M059J (cell line): ENCODE measurements at places on chromosomes 2 and 18.

DNA sequence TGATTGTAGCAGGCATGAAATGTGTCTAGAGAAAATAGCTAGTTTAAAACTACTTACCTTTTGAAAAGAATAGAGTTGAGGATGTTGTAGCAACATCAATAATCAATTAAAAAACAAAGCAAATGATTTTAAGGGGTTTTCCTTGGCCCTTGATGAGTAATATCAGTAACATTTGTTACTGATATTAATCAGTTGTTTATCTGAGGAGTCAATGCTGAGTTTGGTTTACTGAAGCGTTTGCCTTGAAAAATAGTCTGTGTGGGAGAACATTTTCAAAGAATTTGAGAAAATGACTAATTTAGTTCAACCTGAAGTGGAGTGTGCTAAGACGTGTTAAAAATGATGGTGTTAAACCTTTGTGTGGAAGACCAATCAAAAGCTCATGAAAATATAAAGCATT, 9.3 kb downstream of the PTH2R start:
- DNase-seq = no peak

GRCh38 chr2:191234376-191234775, 10.8 kb upstream of the MYO1B start:
- no peak for DNase-seq

DNA sequence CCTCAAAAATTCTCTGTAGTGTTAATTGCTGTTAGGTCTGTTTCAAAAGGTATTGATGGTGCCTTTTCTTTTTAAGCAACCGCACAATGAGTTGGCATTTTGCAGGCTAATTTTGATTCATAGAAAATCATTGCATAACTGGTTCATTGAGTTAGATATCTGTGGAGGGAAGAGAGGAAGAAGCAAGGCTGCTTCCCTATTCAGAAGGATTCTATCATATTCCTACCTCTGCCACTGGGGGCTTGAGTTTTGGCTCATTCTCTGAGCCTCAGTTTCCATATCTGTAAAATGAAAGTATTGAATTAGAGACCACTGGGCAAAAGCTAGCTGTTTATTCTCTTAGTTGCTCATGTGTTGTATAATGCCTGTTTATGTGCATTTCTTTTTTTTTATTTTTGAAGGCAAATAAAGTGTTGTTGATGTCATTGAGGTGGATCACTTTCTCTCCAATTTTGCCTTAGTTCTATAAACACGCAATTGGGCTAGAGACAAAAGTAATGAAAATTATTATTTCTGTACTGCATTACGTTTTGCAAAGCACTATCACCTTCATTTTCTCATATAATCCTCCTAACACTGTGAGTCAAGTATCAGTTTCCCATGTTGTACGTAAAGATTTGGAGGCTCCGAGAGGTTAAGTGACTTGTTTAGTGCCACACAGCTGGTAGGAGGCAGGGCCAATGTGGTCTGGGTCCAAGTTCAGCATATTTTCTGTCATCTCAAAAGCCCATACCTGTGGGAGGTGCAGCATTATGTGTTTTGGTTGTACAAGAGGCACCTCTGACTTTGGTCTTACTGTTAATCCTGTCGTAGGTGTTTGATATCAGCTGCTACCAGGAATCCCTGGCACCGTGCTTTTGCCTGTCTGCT, 5.9 kb downstream of the TRIB2 start:
- no peak for DNase-seq

DNA sequence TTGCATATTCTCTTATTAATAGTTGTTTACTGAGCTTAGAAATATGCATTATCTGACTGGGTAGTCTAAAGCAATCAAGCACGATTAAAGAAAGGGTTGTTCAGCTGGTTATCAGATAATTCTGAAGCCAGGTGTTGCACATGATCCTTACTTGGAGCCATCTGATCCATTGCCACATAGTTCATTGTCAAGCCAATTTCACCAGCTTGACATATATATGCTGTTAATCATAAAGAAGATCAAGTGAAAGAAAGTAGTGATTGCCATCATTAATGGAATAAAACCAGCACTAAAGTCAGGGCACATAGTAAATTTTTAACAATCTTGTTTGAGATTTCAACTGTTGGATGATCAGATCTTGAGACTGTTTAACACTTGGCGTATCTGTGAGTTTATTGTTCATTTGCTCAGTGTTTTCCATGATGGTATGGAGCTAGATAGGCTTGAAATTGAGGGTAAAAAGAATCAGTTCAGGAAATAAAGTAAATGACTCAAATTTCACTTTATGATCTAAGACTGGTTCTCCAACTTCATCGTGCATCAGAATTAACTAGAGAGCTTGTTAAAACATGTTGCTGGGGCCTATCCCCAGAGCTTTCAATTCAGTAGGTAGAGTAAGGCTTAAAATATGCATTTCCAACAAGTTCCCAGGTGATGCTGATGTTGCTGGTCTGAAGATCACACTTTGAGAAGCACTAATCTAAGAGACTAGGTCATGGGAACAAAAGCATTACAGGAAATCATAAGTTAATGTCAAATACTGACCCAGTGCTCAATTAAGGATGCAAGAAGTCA, 539.6 kb downstream of the SATB2 start:
- no peak for DNase-seq

DNA sequence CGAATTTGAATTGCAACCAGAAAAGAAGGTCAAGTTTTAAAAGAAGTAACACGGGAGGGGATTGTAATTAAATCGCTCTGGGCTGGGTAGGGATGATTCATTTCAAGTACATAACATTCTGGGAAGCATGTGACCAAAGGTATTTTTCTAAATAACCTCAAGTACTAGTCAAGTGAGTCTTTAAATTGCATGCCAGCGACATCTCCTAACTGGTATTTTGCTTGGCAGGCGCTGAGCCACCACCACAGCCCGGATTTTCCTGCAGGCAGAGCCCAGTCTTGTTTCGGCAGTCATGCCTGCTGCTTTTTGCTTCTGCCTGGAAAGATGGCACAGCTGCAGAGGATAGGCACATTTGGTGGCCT, 33.7 kb upstream of the NPAS2 start:
- peak; percentile 94 for DNase-seq

GRCh38 chr2:49621016-49621415, 466.7 kb upstream of the FSHR start:
- DNase-seq = no peak

DNA sequence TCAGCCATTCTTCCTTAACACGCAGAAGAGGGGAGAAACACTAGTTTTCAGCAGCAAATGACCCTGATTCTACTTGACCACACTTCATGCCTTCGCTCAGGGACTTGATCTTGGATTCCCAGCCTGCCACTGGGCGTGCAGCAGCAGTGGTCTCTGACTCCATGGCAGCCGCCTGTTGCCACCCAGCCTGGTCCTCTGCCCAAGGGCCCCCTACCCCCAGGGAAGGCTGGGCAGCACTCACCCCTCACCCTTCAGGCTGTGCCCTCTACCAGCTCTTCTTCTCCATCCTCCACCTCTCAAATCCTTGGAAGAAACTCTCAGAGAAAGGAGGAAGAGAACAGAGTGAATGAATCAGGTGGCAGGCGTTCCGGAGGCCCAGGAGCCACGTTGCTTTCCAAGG, 32.1 kb upstream of the RPL31 start:
- no peak for DNase-seq

DNA sequence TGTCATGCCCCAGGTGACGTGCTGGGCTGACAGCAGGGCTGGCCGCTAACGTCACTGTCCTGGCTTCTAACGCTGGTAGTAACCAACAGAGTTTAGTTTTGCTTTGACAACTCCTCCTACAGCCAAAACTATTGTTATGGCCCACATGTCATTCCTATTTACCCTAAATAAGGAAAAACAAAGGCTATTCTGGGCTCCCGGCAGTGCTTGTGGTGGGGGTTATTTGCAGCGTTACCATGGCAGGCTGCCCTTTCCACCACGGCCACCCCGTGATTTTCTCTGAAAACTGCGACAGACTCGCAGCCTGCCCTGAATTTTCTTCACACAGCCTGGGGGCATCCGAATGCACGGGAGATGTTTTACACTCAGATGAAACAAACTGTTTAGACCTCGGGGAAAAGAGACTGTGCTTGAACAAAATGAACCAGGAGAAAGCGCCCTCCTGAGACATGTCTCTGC, 115.2 kb downstream of the FAM210A start:
- DNase-seq = peak; percentile 64

DNA sequence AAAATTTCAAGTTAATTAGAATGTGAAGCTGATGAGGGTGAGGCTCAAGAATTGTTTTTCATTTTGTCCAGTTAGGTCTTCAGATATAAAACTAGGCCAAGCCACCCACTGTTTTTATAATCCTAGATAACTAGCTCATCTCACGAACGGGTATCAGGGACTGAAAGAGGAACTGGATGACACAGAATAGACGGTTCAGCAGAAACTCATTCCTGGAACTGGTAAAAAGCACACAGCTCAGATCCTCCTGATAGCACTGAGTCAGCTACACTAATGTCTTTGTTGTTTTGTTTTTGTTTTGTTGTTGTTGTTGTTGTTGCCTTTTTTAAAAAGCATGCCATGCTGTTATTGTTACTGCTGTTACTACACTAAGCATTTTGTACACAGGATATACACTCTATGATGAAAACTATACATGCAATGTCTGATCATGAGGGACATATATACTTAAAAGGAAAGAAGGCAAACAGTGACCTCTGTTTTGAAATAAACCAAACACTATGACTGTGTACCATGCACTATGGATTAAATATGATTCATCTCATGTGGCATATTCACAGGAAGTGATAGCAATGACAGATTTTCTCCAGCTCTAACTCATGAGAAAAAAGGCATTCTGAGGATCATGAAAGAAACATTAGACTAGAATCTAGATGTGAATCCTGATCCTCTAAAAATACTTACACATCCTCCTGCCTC, 437.6 kb downstream of the NCKAP5 start:
- peak; percentile 52 for DNase-seq

DNA sequence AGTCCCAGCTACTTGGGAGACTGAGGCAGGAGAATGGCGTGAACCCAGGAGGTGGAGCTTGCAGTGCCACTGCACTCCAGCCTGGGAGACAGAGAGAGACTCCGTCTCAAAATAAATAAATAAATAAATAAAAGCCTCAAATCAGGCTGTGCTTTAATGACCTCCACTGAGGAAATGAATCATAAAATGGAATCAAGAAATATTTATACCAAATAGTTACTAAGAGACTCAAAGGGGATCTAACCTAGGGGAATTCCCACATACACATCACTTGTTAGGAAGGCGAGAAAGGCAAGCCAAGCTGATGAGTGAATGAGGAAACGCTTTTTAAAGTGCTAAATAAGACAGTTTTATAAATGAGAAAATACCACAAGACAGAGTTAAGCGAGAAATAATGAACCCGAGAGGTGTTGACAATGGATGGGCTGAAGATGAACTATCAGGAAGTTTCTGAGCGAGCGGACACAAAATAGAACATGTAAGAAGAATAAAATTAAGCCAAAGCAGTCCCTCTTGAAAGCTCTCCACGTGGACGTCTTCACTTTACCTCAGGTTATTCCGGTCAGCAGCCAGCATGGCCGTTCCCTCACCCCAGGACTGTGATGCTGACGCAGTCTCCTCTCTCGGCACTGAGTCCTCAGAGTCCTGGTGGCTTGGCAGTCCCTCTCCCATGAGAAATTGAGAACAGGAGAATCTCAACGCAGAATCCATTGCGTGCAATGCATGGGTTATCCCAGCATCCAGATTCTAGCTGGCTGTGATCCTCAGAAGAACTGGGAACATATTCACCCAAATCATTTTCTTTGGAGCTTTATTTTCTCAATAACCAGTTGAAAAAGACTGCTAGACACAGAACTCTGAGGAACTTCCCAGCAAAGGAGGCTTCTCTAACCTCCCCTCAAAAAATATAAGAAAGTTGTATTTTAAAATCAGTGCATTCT, 22.3 kb downstream of the PXDN start:
- DNase-seq = peak; percentile 95

- peak; percentile 99 for DNase-seq
Observed at GRCh38 chr2:233350708-233351107, 3.6 kb upstream of the DGKD start.

DNA sequence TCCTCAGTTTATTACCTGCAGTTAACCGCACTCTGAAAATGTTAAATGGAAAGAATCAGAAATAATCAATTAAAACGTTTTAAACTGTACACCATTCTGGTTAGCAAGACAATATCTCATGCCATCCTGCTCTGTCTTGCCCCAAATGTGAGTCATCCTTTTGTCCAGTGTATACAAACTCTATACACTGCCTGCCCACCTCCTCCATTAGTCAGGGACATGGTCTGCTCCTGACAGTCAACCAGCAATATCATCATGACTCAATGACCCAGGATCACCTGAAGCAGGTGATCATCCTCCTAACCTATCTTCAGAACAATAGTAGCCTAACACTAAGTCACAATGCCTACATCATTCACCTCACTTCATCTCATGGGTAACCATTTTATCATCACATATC, 214.7 kb downstream of the KCNH7 start:
- DNase-seq = no peak

- DNase-seq = no peak
Observed at GRCh38 chr2:47024046-47024445, 108.4 kb upstream of the MCFD2 start.

GRCh38 chr2:47336259-47337238, 66.4 kb upstream of the MSH2 start:
- DNase-seq = no peak

- peak; percentile 4 for DNase-seq
Observed at GRCh38 chr2:240292619-240293525, 142.6 kb upstream of the GPC1 start.

GRCh38 chr2:128413718-128414341, 95.2 kb upstream of the HS6ST1 start:
- DNase-seq = no peak

GRCh38 chr18:59547581-59548182, 149.5 kb downstream of the CCBE1 start:
- peak; percentile 81 for DNase-seq
